ENCODE measurements at places on chromosomes 5 and 9.

DNA sequence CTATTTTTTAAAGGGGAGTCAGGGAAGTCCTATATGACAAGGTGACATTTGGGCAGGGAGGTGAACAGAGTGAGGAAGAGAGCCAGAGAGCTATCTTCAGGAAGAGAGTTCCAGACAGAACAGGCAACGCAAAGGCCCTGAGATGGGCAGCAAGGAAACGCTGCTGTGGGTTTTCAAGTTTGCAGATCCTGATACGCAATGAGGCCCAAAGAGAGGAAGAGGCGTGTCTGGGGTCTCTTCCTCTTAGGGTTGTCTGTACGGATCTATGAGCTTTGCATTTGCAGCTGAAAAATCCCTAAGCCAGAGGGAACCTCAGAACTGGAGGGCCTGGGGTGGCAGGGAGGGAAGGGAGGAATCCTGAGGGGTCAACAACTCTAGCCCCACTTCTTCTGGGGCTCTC lies 13.6 kb downstream of the FAT2 start:
- no peak for DNase-seq

GRCh38 chr5:57779383-57780223 lies 297.0 kb upstream of the ACTBL2 start:
- DNase-seq, result no peak

GRCh38 chr9:10843151-10843550 lies 230.3 kb upstream of the PTPRD start:
- DNase-seq, result peak; percentile 1

GRCh38 chr9:83024506-83025125 lies 38.3 kb downstream of the RASEF start:
- DNase-seq, result no peak

- peak; percentile 83 for DNase-seq
Measured at GRCh38 chr9:134449180-134449916, 123.1 kb downstream of the RXRA start.

DNA sequence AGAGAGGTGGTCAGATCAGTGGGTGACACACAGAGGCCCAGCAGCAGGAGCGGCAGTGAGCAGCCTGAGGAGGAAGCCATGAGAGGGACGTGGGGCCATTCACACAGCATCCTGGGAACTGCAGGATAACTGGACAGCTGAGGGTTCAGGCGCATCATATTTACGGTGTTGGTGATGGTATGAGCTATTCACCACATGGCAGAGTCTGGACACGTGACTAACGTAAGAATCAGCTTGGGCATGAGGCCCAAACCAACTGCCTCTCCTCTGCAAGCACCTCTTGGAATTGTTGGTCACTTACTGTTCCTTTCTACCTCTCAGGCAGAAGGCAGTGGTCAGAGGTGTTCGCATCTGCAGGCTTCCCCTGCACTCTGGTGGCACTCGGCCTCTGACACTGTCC lies 141.1 kb downstream of the ENTREP1 start:
- DNase-seq, result no peak

DNA sequence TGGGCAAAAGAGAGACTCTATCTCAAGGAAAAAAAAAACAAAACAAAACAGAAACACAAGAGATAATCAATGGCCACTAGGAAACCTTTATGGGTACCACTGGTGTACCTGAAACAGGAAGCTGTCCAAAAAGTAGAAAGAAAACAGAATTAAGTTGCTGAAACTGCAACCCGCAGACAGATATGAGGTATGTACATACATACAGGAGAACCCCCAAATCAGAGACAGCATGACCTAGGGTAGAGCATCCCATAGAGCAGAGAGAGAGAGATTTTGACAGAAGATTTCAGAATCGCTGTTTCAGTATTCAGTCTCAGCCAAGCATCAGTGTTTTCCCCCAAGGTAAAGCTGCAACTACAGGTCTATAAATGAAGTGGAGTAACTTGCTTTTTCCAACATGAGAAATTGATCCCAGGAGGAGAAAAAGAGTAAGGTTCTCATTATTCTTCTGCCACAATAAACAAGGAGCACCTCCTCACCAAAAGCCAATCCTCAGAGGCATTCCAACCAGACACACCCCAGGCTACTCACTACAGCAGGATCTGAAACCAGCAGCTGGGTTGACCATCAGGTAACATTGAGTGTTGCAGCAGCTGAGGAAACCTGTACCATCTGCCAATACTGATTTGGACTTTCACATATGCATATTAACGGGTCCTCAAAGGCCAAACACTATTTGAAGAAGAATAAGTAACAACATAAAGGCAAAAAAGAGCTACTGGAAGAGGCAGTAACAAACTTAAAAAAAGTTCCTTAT lies 630.0 kb downstream of the TAF11L14 start:
- no peak for DNase-seq

DNA sequence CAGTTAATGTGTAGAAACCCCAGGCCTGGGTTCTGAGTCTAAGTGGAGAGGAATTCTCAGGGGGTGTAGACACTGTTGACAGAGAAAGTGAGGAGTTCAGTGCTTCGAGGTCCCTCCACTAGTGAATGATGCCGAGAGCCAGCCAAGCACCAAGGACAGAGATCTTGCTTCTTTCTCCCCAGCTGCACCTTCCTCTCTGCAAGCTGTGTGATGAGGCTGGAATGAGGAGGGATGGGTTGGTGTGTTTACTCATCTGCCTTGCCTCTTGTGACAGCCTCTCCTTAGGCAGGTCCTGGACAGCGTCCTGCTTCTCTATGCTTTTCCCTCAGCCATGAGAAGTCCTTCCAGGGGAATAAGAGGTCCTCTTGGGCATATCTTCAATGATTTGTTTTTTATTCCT lies 35.3 kb downstream of the HNRNPH1 start:
- no peak for DNase-seq

- DNase-seq, result no peak
Measured at GRCh38 chr5:28544501-28544900, 1506.1 kb upstream of the CDH9 start.

DNA sequence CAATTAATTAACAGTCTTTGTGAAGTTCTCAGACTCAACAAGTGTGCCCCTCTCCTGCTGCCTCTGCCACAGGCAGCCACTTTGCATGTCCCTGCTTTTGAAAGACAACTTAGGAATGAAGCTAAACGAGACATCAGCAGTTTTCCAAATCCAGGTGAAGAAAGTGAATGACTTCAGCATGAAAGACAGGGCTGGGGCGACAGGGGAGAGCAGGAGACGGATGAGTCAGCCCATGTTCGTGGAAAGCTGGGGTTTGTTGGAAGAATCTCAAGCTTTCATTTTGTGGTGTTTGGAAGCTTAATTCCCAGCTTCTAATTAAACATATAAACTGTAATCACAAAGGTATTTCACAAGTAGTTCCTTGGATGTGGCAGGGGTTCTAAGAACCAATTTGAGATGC lies 207.8 kb upstream of the MAP3K1 start:
- DNase-seq, result no peak

- no peak for DNase-seq
Measured at GRCh38 chr5:106530150-106530549, 1140.6 kb downstream of the EFNA5 start.

GRCh38 chr5:35743644-35744043 lies 113.0 kb upstream of the IL7R start:
- no peak for DNase-seq

DNA sequence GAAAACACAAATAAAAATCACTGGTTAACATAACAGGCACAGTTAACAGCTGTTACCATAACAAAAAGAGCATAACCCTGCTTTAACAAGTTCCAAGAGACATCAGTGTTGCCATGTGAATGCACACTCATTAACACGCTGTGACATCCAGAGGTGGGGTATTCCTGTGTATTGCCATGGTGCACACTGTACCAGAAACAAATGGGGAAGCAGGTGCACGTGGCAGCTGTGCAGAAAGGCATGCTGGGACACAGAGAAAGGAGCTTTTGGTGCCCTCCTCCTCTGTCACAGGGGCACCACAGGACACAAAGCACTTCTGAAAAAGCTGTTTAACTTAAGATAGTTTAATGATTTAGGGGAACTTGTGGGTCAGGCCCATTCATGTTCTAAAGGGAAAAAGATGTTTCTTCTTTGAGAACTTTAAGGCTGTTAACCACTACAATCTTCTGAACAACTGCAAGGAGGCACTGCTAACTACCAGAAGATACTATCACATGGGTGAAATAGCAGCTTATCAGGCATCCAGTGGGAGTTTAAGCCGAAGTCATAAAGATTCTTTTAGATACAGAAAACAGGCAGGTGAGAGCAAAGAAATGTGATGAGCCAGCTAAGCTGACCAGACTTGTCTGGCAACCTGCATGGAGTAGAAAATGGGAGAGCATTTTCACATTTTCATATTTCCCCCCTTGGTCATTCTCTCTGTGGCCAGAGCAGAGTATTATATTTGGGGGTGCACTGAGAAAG lies 56.4 kb upstream of the GOLPH3 start:
- peak; percentile 67 for DNase-seq

GRCh38 chr5:150694612-150695011 lies 6.2 kb downstream of the RBM22 start:
- no peak for DNase-seq

DNA sequence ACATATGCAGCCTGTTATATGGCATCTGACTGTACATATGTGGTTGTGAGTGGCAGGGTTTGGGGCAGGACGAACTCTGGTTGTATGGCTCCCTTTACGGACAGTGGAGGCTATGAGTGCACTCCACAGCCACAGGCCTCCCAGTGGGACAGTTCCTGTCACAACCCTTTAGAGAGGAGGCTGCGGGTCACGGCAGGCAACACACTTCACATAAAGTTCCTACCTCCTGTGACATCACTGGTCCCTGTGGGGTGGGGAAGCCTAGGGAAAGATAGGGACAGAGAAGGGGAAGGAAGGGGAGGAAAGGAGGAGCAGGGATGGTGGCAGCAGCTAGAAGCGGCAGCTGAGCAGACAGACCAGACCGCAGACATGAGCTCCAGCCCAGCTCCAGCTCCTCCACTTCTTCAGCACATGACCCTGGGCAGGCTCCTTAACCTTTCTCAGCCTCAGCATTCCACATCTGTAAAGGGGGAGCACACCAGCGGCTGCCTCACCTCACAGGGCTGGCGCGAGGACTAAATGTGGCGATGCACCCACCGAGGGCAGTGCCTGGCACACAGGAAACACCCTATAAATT lies 27.4 kb upstream of the CORO2A start:
- DNase-seq, result no peak

DNA sequence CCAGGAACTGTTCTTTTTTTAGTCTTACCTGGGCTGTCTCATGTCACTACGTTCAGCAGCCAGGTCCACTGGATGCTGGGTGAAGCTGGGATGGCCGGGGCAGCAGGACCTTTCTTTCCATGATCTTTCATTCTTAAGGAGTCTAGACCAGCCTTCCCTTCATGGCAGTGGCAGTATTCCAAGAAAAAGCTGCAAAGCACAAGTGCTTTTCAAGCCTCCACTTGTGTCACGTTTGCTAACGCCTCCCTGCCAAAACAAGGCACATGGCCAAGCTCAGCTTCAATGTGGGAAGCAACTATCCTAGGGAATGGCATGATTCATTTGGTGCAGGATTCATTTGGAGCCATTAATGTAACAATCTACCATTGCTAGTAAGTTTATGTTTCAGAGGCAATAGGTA lies 94.8 kb downstream of the RCL1 start:
- peak; percentile 17 for DNase-seq

DNA sequence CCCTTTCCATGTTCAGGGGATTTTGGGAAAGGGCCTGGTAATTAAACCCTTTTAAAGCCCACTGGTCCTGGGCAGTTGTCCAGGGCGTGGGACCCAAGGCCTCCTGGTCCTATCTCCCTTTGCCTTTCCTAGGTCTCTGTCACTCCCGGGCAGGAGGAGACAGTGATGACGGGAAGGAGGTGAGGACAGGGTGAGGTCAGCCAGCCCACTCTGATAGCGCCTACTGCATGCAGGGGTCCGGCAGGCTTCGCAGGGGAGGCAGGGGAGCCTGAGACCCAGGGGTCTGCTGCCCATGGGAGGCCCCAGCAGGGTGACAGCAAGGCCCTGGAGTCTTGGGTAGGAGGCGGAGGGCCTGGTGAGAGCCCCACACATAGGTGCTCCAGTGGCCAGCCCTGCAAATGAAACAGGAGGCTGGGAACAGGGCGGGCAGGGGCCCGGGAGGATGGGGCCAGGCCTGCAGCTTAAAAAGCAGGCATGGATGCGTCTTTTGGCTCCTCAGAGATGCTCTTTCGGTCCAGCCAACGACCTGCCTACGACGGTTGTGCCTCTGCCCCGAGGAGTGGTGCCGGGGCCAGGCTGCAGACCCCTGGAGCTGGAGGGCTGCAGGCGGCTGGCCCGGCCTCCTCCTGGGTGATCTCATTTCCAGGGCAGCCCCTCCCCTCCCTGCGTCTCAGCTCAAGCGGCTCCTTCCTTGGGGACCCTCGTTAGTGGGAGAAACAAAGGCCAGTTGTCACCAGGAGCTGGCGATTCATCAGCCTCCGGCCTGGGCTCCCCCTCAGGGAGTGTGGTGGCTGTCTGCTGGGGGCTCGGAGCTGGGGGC lies 6.7 kb upstream of the RXRA start:
- no peak for DNase-seq

GRCh38 chr5:130885691-130886090 lies 279.4 kb downstream of the HINT1 start:
- DNase-seq, result no peak

- no peak for DNase-seq
Measured at GRCh38 chr9:97237311-97237786, 70.1 kb upstream of the CCDC180 start.

GRCh38 chr9:73116031-73116430 lies 35.6 kb upstream of the ANXA1 start:
- no peak for DNase-seq

GRCh38 chr9:131578021-131578420 lies 32.7 kb downstream of the PRRT1B start:
- DNase-seq, result no peak

GRCh38 chr9:70607329-70607728 lies 192.9 kb upstream of the KLF9 start:
- peak; percentile 42 for DNase-seq
